ENCODE measurements at places on chromosomes 2 and 18.

DNA sequence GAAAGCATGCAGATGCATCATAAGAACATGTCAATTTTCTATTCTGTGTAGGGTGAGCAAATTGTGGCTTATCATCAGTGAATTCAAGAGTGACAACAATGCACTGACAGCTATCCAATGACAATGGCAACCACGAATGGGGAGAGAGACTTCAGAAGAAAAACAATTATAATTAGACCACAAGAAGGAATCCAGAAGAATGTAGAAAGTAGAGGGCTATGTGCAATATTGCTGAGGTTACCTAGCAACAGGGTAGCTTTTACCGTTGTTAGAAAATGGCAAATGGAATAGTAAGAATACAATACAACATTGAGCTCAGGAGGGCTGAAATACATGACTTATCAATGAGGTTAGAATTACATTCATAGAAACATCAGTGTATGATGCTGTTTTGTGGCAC, 71.1 kb upstream of the SESTD1 start:
- DNase-seq, result no peak

DNA sequence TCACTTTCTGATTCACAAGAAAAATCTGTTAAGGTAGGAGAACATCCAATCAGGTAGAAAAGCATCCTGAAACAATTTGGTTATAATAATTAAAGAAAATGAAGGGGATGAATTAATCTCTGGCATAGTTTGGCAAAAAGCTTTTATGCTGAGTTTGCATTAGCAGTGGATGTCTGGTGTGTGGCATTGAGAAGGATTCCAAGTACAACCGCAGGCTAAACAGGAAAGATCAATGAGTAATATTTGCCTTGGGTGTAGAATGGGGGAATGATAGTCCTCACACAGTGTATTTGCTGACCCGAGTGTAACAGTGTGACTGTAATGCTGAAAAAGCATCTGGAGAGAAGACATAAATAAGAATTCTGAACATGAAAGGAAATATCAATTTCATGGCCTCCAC, 68.3 kb upstream of the SESTD1 start:
- no peak for DNase-seq

GRCh38 chr18:63236406-63236805, 83.2 kb downstream of the BCL2 start:
- no peak for DNase-seq

DNA sequence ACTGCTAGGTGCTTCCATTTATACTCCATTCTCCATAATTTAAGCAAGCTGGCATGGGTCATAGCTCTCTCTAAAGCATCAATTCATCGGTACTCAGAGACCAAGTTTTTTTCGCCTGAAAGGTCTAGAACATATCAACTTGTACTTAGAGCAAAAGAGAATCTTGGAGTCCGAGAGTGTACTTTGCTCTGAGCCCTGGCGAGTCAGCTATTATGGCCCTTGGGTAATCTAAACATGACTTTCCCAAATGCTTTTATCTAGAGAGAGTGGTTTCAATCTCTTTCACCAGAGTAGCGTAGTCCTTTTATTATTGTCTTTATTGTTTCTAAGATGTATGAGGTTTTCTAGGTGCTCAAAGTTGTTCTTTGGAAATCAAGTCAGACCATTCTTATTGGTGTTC, 34.4 kb downstream of the MAIP1 start:
- no peak for DNase-seq

DNA sequence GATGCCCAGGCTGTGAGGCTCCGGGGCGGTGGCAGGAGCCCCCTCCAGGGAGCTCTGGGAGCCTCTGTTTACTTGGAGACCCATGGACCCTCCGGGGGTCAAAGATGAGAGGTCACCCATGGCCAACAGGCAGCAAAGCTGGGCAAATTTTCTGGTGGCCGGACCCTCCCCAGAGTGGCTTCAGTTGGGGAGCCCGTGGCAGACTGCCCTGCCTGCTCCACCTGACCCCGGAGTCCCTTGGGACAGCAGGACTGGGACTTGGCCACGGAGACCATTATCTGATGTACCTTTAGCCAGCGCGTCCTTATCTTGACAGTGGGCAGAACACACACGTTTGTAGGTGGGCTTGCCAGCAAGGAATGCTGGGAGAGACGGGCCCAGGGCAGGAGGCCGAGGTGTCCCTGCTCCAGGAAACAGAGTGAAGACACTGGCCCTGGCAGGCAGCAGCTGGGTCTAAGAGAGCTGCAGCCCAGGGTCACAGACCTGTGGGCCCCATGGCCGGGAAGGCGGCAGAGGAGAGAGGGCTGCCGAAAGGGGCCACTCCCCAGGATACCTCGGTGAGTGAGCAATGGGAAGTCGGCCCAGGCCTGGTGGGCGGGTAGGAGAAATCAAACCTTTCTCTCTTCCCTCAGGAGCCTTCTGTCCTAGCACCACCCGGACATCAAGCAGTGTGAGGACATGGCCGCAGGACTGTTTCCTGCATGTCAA, at the start of the genes ABCG5 and ABCG8:
TSS of gene ABCG5 (minus strand) at position 280 of the 708 bp plus-strand sequence. CDS start at position 120, 160 bp downstream.
TSS of gene ABCG8 (plus strand) at position 412 of the 708 bp plus-strand sequence. CDS start at position 495, 83 bp downstream.
- DNase-seq, result no peak

DNA sequence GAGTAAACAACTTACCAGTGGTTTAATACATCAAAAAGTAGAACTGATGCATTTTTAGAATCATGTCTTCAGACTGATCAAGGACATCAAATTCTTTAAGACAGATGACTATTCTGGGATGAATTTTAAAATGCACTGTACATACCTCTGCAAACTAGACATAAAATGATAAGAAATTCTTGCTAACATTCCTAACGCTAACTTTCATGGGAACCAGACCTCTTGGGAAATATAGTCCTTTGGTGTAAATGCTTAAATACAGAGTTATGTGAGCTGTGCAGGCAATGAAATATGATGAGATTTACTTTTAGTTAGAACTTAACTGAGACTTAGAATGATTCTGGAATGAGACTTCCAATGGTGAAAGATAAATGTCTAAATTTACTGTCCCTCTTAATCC, 562.0 kb downstream of the NR4A2 start:
- no peak for DNase-seq

DNA sequence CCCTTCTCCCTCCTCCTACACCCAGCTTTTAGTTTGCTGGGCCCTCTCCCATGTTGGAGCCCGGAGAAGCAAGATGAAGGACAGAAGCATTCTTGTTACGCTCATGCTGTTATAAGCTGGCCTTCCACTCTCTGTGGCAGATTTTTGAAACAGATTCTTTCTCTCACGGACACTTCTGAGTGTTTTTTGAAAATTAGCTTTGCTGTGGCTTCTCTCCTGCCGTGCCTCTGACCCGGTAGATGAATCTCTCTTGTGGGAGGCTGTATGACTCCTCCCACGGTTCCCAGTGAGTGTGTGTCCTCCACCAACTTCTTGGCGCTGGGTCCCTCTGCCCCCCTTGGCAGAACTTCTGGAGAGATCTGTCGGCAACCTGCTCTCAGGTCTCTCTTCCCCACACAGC, 269.3 kb upstream of the MYT1L start:
- DNase-seq, result no peak

GRCh38 chr18:39911716-39912115, 2043.3 kb upstream of the PIK3C3 start:
- DNase-seq, result no peak

GRCh38 chr18:50850307-50851065, 28.4 kb upstream of the ME2 start:
- no peak for DNase-seq

DNA sequence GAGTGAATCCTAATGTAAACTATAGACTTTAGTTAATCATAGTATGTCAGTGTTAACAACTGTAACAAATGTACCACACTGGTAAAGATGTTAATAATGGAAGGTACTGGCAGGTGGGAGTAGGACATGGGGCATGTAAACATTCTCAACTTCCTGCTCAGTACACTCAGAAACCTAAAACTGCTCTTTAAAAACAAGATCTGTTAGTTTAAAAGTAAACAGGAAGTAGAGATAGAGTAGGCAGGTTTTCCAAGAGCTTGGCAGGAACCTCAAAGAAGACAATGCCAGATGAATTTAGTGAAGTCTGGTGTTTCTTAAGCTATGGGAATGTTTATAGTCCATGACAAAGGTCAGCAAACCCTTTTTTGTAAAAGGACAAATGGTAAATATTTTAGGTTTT, 46.6 kb downstream of the CCDC138 start:
- DNase-seq, result no peak

DNA sequence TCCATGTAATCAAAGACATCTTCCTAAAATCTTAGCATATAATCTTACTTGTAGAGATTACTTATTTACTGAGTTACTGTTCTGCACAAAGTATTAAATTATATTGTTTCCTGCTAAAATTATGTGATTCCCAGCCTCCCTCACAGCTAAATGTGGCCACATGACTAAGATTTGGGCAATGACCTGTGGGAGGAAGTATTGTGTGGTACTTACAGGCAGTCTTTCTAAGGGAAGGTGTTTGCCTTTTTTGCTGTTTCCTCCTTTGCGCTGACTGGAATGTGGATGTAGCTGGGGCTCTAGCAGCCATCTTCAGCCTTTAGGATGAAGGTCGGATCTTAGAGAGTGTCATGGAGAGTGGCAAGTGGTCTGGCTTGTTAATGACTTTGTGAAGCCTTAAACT, 146.3 kb upstream of the APCDD1 start:
- DNase-seq, result no peak
